ENCODE measurements at places on chromosomes 6 and 20. TPM values are rescaled to one million over a fixed set of nuclear protein-coding genes. Genes with fewer than 3 reads are reported as not detected.

- peak; percentile 35 for DNase-seq
These were observed 802.9 kb downstream of the MAFB start for GRCh38 chr20:39885975-39886649.

GRCh38 chr6:160069050-160069454 lies 52.6 kb upstream of the SLC22A1 start:
- DNase-seq, result no peak

DNA sequence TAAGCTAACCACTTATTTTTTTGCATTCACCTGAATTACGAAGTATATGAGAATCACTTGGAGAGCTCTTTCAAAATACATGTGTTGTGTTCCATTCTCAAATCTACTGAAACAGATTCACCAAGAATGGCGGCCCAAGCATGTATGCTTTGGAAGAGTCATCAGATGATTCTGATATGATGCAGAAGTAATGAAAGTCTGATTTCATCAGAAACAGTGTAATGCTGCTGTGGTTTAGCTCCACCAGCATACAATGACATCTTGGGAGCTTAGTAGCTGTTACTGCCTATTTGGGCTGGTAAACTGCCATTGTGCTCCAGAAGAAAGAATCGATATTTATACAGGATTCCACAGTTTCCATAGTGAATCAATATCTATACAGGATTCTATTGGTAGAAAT lies 52.9 kb downstream of the UBR2 start:
- DNase-seq, result no peak

- no peak for DNase-seq
These were observed 46.9 kb upstream of the LOC128125822 start for GRCh38 chr6:63525186-63525878.

DNA sequence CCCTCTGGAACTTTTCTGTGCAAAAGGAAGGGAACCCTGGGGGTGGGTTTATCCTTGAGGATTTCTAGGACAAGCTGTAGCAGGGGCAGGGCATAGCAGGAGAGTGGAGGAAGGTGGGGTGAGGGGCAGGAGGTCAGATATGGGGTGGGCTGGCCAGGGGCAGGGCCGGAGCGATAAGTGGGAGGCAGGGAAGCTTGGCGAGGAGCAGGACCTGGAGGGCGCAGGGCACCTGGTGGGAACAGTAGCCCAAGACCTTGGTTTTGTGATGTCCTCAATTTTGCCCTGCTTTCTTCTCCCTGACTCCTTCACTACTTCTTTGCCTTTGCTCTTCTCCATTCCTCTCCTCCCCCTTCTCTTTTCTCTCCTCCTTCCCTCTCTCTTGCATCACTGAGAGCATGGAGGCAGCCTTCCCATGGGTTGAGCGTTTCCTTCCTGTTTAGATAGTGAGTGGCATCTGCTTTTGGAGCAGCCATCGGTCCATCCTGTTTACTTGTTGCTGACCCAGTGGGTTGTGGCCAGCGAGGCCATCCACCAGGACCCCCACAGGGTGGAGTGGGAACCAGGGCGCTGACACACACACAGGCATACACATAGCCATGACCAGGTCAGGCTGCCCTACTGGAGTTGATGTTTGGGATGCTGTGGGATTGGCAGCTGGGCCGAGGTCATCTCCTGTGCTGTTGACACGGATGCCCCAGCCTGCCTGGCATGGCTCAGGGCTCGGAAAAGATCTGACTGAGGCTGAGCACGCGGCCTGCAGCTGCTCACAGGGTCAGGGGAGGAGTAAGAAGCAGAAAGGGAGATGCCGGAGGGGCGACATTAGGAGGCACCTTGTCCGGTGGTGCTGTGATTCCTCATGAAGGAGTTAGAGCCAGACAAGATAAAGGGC lies 121.0 kb upstream of the RNF24 start:
- DNase-seq, result no peak

- no peak for DNase-seq
These were observed 61.7 kb upstream of the SHLD1 start for GRCh38 chr20:5688431-5688972.

GRCh38 chr20:57412347-57413029 lies 21.3 kb downstream of the RBM38 start:
- DNase-seq, result no peak

DNA sequence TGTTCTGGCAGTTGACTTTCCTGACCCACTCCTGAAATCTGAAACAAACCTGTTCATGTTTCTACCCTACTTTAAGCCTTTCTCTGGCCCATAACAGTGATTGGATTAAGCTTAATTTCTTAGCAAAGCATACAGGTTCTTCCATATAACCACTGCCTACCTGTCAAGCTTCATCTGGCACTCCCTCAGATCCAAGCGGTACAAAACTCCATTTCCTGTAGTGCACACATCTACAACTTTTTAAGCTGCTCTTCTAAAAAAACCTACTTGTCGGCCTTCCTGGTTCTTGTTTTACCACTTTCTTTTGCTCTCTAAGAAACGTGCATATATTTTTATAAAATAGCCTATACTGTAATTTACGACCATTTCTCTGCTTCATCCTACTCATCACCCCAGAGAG lies 916 bp upstream of the PPP1R11 start:
- DNase-seq, result no peak

The MMUT gene
- total RNA-seq, result 5.3 TPM

The MCHR2 gene
- total RNA-seq, result not detected

The SH3BGRL2 gene
- total RNA-seq, result 13.9 TPM

Data from epithelial cell of proximal tubule (primary cell).